ENCODE measurements at places on chromosomes 1 and 21. TPM values are rescaled to one million over a fixed set of nuclear protein-coding genes. Genes with fewer than 3 reads are reported as not detected.

DNA sequence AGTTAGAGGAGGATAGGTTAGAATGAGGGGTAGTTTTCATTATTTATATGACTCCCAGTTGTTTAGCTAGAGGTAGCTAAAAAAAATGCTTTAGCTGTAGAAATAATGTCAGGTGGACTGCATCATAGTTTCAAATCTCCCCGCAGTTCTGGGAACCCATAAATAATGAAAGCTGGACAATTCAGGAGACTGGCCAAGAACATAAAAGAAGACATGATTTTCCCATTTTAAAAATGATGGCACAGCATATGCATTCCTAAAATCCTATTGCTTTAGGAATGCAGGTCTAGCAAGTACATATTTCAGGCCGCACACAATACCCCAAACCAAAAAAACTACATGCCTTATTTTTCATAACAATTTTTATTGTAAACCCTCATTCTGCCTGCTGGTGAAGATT is 143.3 kb downstream of the CTH start:
- no peak overlapping the region for H3K4me3 ChIP-seq
- H3K27ac ChIP-seq = no peak overlapping the region
- no peaks in the 10 kb centered on the region for H3K4me1 ChIP-seq

DNA sequence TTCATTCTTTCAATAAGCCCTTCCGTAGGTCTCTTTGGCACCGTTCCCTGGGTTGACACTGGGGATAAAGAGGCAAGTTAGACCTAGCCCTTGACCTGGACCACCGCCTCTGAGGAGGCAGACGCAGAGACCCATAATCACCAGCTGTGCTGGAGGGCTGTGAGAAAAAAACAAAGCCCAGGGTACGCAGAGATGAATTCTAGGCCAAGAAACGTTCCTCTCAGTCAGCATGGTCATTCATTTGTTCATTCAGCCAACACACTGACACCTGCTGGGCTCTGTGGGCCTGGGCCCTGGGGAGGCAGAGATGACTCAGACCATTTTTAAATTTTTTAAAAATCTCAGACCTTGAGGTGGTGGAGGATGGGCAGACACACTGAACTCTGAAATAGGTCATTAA is 26.3 kb upstream of the TRABD2B start:
- DNase-seq = no peak
- H3K4me3 ChIP-seq = no peak overlapping the region
- H3K36me3 ChIP-seq = no peaks in the 10 kb centered on the region
- no peaks in the 10 kb centered on the region for H3K27me3 ChIP-seq

GRCh38 chr1:93021539-93022134 is 57.4 kb upstream of the MTF2 start:
- peaks cover 13% of the 10 kb centered on the region for H3K4me1 ChIP-seq
- no peak overlapping the region for H3K4me3 ChIP-seq
- no peak overlapping the region for H3K27ac ChIP-seq
- H3K36me3 ChIP-seq = no peaks in the 10 kb centered on the region

DNA sequence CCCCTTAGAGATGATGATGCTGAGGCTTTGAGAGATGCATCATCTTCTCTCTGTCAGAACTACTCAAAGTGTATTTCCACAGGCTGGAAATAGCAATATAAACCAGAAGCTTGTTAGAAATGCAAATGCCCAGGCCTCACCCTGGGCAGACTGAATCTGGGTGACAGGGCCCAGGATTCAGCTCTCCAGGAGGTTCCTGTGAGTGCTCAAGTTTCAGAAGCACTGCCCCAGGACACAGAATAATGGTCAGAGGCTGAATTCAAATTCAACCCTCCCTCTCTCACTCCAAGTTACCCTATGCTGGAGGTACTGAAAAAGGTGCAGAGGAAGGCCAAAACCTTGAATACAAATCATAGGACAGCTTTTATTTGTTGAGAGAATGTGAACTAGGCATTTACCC is 98.5 kb upstream of the NGF start:
- DNase-seq = no peak
- no peak overlapping the region for H3K27ac ChIP-seq
- peaks cover 16% of the 10 kb centered on the region for H3K4me1 ChIP-seq
- H3K4me3 ChIP-seq = no peak overlapping the region

DNA sequence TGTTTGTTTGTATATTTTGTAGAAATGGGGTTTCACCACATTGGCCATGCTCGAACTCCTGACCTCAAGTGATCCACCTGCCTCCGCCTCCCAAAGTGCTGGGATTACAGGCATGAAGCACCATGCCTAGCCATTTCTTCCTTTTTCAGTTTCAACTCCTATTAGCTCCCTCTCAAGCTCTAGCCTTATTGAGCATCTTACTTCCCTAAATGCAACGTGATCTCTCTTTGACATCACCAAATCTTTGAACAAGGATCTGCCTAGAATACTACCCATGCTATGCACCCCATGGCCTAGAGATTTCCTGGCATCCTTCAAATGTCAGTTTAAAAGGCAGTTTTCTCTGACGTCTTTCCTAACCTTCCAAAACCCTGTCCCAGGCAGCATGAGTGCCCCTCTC is 91.1 kb upstream of the NR5A2 start:
- H3K27ac ChIP-seq = no peak overlapping the region
- no peak overlapping the region for H3K4me3 ChIP-seq
- H3K27me3 ChIP-seq = no peaks in the 10 kb centered on the region
- DNase-seq = no peak
- no peaks in the 10 kb centered on the region for H3K4me1 ChIP-seq
- H3K36me3 ChIP-seq = no peaks in the 10 kb centered on the region

Gene INKA2
- total RNA-seq = 1.4 TPM

- no peaks in the 10 kb centered on the region for H3K36me3 ChIP-seq
- no peak overlapping the region for H3K27ac ChIP-seq
- peaks cover 39% of the 10 kb centered on the region for H3K4me1 ChIP-seq
- H3K27me3 ChIP-seq = no peaks in the 10 kb centered on the region
- DNase-seq = no peak
Observed at GRCh38 chr1:204313675-204314074, 46.1 kb downstream of the PLEKHA6 start.

DNA sequence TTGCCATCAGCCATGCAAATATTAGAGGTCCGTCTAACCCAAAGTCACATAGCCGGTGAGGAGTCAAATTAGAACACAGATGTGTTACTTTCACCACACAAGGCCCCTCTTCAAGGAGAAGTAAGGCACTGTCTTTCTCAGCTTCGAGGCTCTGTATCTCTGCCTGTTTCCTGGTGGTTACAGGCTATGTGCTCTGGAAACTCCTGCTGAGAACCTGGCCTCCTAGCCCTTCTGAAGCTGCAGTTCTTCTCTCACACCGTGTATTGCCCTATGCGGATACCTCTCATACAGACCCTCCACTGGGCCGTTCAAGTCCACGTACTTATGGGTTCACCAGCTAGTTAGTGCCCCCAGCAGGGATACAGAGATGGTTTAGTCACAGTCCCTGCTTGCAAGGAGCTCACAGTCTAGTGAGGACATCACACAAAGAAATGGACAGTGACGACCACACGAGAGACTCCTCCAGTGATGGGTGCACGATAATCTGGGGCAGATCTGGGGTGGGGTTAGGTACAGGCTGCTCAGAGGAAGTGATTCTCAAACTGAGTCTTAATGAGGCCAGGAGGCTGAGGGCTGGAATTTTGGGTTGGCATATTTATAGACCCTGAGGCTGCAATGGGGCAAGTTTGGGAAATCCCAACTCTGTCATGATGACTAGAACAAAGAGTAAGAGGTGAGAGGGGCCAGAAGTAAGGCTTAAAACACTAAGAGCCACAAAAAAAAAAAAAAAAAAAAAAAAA is 22.8 kb upstream of the ELOA start:
- H3K36me3 ChIP-seq = no peaks in the 10 kb centered on the region
- no peaks in the 10 kb centered on the region for H3K4me1 ChIP-seq
- no peak overlapping the region for H3K27ac ChIP-seq
- DNase-seq = no peak
- no peaks in the 10 kb centered on the region for H3K27me3 ChIP-seq

All from PC-9 (cell line).